ENCODE measurements at places on chromosomes 3 and 15.
A peak's percentile ranks its signal among the peaks of the same experiment; 100 is the strongest.

DNA sequence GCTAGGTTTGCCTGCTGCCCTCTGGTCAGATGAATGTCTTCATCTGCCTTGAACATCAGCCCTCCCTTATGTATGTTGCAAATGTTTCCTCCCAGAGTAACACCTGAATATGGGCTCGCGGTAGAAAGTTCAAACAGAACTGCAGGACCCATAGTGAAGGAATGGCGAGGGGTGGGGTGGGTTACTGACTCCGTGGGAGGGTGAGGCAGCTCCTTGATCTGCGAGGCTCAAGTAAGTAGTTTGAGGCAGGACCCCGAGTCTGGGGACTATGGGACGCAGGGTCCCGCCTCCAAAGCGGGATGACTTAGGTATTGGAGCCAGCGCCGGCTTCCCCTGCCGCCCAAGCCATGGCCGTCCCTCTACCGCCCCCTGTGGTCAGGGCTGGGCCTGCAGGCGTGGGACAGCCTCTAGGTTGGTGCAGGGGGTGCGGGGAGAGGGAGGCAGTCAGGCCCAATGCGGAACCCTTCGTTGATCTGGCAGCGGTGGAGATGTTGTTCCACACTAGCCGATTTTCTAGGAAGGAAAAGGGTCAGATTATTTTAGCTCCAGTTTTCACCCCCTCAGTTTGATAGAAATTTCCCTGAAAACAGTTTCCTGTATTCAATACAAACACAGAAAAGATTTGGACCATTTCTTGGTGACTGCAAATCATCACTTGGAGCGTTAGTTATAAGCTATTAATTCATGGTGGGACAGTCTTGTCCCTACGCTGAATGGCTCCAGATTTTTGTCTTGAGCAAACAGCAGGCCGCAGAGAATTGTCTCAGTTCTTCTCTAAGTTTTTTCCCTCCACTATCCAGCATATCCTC, 72.3 kb downstream of the CORO2B start:
- no peak for DNase-seq

DNA sequence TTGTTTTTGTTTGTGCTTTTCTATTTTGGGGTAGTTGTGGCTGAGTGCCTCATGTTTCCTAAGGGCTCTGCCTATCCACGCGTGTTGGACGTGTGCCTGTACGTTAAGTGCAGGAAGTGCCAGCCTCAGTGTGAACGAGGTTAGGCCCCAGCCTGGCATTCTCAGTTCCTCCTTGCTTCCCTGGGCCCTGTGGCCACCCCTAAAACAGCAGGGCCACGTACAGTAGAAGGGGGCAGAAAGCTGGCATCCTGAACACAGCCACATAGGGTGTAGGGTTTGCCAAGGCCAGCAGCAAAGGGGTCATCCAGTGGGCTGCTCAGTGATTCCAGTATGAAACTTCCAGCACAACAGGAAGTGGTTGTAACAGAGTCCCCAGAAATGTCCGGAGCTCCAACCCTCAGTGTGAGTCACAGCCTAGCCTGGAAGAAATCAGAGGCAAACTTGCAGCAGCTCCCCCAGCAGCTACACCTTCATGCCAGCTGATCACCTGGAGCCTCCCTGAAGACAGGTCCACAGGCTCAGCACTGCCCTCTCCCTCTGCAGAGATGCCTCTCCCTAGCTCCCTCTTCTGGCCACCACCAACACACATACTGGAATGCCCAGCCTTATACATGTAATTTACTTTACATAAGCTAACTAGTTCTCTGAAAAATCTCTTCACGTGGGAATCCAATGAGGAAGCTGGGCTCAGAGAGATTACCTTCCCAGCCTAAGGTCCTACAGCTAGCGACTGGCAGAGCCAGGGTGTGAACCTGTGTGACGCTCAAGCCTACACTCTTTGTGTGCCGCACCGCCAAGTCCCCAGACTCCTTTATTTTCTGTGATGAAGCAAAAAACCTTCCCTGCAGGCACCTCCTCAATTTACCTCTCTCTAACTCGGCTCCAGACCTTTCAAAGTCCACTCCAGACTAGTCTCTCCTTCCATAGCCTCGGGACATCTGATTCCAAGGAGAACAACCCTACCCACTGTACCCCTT, 26.6 kb downstream of the ILDR1 start:
- DNase-seq: no peak

DNA sequence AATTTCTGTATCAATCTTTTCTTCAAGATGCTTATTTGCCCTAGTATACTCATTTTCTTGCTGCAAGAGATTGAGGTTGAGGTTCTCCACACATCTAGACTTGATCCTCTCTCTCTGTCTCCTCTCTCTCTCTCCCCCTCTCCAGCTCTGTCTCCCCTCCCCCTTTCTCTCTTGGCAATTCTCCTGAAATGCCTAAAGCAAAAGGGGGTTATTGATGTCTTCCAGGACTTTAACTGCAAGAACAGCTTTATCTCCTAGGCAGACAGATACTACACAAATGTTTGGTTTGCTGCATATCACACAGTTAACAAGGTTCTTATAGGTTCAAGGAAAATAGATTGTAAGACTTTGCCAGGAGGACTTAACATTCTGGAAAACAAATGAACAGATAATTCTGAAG, 52.1 kb downstream of the TMEM212 start:
- no peak for DNase-seq

DNA sequence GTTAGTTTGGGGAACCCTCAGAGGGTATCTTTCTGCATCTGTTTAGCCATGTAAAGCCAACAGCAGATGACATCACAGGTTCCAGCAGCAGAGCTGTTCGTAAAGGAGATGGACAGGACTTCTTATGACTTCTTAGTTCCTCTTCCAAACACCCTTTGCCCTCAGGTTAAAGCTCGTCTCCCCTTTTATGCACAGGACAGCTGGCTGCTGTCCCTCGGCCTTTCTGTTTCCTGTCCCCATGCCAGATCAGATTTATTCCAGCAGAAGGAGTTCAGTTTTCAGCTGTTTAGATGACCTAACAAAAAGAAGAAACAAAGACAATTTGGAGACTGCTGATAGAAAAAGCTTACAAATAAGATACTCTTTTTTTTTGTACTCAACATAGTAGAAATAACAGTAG, 45.1 kb downstream of the SEC22A start:
- peak; percentile 30 for DNase-seq

DNA sequence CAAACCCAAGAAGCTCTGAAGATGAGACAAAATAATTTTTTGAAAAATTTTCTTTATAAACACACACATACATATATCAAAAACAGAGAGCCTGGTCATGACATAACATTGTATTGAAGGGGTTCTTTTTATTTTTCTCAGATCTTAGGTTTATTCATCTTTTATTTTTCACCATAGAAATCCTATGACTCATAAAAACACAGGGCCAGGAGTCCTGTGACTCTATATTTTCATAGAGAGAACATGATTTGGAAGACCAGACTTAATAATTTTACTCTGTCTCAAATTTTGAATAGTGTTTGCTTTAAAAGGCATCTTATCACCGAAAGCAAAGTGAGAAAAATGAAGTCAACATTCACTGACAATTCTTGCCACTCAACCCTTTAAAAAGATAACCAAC, 57.7 kb downstream of the SUCNR1 start:
- no peak for DNase-seq

DNA sequence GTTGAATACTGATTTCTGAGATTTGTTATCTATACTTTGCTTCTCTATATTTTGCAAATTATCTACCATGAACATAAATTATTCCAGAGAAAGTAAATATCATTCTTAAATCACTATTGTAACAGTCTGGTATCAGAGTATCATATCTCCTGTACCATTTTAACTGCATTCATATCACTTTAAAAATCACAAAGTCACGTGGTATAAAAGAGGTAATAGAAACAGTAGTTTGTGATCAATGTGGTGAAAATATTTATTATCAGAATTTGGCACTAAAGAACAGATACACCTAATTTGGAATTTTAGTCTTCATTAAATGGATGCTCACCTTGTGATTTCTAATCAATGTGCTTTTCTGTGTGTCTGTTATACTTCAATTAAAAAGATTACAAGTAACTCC, 47.8 kb downstream of the P3H2 start:
- no peak for DNase-seq

DNA sequence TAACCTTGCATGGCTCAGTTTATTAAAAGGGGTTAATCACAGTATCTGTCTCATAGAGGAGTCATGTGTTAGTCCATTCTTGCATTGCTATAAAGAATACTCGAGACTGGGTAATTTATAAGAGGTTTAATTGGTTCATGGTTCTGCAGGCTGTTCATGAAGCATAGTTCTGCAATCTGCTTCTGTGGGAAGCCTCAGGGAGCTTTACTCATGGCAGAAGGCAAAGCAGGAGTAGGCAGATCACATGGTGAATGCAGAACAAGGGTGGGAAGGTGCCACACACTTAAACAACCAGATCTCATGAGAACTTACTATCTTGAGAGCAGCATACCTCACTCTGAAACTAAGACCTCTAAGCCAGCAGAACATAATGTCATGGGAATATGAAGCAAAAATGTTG, 42.2 kb upstream of the PTX3 start:
- DNase-seq: no peak

- DNase-seq: peak; percentile 34
Measured at GRCh38 chr3:184472723-184473428, 88.7 kb upstream of the EPHB3 start.

DNA sequence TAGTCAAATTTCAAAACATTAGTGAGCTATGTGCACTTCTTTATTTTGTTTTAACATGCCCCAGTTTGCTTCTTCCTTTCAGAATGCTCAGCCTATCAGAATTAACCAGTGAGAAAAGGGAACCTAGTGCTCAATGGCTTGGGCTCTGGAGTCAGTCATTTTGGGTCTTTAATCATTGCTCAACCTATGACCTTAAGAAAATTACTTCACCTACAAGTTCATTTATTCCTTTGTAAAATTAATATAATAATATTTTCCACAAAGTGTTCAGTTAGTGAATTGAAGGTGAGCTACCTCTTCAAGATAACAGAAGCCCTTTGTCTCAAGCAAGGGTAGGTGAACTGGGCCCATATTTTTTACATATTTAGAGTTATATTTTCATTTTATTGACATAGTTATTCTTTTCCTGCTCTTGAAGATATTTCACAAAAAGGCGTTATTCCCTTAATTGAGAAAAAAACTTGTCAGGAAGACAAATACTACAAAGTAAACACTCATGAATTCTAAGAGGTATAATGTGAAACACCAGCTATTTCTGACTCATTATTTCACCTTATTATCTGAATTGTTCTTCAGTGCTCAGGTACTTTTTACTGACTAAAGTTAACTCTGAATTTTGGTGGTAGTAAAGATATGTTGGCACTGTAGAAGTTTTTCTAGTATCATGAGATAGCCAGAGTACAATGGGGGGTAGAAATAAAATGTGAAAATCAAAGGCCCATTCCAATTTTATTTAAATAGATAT, 415.5 kb downstream of the NAALADL2 start:
- no peak for DNase-seq

- DNase-seq: no peak
Measured at GRCh38 chr3:123291404-123291803, 89.7 kb downstream of the SEC22A start.

DNA sequence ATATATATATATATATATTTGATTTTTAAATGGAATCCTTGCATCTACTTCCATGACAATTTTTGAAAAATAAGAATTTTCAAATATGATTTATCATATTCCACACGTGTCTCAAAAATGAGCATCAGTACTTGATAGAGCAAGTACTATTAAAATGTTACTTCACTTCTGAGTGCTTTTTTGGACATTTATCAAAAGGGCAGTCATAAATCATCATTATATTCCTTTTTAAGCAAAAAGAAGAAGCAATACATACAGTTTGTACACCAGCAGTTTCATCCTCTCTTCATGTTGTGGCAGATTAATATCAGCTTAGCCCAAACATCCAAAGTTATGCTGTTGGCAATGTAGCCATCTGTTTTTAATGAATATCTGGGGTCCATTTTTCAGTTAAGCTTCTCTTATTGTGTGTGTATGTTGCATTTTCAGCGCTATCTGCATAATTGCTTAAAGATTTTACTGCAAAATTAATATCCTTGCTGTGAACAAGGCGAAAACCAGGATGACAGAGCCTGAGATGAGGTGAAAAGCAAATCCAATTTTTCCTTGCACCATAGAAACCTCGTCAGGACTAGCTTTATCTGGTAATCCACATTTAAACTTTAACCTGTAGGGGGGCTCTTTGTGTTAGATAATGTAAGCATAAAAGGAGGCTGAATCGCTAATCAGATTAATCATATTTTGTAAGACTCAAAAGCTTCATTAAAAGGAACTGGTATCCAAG, 604.9 kb upstream of the AGTR1 start:
- DNase-seq: no peak

DNA sequence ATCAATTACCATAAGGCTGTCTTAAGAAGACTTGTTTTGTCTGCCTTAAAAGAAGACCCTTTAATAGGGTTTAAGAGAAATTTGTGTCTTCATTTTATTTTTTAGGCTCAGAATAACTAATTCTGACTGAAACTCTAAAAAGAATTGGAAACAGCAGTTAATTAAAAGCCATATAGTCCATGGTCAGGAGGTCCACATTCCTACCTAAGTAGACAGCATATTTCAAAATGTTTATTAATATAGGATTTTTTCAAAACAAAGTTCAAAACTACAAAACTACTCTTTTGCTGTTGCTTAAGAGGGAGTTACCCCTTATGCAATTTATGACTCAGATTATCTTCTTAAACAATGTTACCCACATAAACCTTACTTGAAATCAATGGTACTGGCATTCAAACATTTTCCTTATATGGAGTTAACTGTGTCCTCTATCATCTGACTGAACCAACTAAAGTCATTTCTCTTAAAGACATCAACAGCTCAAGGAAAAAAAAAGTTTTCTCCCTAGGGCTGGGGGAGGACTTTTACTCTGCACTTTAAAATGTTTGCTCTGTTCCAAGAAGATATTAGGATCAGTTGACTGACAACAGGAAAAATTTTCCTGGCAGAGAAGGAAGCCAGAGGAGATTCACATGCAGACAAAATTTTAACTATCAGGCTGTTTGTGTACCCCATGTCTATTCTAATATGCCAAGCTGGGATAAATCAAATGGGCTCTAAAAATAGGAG, 56.8 kb upstream of the NANOGP8 start:
- peak; percentile 24 for DNase-seq

- no peak for DNase-seq
Measured at GRCh38 chr3:108940166-108940565, 13.5 kb downstream of the GUCA1C start.

DNA sequence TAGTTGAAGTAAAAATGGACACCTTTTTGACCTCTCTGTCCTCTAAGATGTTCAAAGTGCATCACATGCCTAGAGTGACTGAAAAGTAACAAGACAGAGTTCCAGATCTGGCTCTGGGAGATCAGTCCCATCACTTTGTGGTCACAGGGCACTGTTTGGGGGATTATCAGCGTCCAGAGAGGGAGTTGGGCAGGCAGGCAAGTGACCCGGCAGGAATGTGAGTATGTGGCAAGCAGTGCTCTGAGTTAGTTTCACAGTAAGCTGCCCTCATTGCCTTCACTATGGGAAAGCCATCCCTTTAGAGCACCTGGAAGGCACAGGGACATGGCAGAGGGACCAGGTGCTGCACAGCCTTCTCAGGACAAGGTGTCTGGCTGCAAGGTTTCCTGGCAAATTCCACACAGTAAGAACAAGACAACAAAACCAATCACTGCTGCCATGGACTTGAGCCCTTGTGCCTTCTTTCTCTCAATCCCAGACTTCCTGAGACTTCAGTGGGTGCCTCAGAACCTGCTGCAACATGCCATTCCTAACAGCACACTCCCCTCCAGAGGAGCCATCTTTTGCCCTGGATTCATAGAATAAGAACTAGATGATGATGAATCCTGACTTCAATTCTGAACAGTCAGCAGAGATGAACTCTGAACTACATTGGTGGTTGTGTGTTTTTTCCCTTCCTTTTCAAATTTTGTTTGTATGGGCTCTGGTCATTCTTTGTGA, 55.2 kb downstream of the TIPARP start:
- DNase-seq: no peak
